NCI-H1694 treated with DMSO at 0.1 percent for 48 hours (cell line): ENCODE measurements at places on chromosomes 6 and 20.

- no peak for DNase-seq
Measured at GRCh38 chr6:28002161-28002560, 45.1 kb downstream of the OR2B6 start.

GRCh38 chr20:38728191-38728781 is 4.0 kb downstream of the SLC32A1 start:
- no peak for DNase-seq

DNA sequence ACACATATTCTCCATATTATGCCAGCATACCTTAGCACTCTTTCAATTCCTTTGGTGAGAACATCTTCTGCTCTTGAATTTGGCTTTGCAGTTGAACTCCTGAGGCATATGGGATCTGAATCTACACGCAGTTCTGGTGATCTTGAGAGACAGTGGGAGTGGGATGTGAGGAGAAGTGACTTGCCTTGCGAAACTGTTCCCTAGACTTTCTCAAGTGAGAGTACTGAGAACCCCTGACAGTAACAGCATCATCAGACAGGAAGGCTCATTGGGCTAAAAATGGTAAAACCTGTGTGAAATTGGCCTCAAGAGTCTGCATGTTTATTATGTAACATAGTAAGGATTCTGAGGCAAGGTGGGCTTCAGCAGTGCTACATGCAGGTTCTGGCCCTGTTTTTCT is 49.1 kb upstream of the CEP85L start:
- no peak for DNase-seq

- no peak for DNase-seq
Measured at GRCh38 chr6:105601541-105602236, 198.8 kb upstream of the PREP start.

GRCh38 chr20:45073221-45073620 is 27.7 kb downstream of the KCNS1 start:
- no peak for DNase-seq

DNA sequence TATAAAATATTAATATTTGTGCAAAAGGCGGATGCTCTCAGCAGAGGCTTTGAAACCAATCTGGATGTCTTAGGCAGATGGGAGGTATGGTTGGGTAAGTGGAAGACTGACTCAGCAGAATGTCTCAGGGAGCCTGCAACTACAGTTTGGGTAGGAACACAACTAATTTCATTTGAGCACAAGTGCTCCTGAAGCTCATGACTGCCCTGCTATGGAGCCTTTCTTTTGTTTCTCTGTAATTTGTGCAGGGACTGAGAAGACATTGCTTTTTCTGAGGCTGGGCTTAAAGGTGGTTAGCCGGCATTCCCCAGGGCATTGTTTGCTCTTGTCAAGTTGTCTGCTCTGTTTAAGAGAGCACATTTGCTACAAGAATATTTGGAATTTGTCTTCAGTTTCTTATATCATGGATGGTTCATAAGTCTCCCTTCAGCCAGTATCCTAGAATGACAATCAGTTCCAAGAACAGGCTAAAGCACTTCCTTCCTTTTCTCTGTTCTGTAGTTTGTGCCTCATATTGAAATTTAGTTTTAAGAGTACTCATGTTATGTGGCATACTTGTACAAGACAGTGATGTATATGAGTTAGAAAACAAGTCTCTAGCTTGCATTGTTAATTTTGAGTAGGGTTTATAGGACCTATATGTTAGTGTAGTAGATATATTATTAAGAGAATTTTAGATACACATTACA is 208.3 kb downstream of the ZFAND3 start:
- no peak for DNase-seq

GRCh38 chr6:54865091-54865631 is 18.6 kb downstream of the FAM83B start:
- DNase-seq = no peak

- no peak for DNase-seq
Measured at GRCh38 chr20:14553774-14554534, 216.5 kb upstream of the FLRT3 start.
